Stimulated activated CD8-positive, alpha-beta memory T cell treated with anti-CD3 and anti-CD28 coated beads, Interleukin-4, amount 100 ng/mL, for 24 hours (primary cell): ENCODE measurements at places on chromosomes 4 and X.

GRCh38 chr4:1164040-1164439 lies 8.3 kb downstream of the SPON2 start:
- no peak for DNase-seq

GRCh38 chr4:37889849-37890800 lies 759 bp upstream of the TBC1D1 start:
- peak; percentile 10 for DNase-seq

- no peak for DNase-seq
These were observed 32.8 kb upstream of the MAML3 start for GRCh38 chr4:140186651-140187315.

- no peak for DNase-seq
These were observed 670.3 kb upstream of the FAM241A start for GRCh38 chr4:111475001-111475400.

DNA sequence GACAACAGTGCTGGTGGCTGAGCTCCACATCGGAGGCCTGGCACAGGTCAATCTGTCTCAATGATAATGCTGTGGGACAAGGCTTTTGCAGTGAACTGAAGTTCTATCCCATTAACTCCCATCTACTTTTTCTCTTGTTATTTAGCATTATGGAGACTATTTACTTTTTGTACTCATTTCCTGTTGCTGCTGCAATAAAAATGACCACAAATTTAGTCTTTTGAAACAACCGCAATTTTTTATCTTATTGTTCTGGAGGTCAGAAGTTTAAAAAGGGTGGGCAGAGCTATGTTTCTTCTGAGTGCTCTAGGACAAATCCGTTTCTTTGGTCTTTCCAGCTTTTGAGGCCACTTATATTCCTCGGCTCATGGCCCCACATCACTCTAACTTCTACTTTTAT lies 111.0 kb upstream of the PITX2 start:
- DNase-seq: no peak

DNA sequence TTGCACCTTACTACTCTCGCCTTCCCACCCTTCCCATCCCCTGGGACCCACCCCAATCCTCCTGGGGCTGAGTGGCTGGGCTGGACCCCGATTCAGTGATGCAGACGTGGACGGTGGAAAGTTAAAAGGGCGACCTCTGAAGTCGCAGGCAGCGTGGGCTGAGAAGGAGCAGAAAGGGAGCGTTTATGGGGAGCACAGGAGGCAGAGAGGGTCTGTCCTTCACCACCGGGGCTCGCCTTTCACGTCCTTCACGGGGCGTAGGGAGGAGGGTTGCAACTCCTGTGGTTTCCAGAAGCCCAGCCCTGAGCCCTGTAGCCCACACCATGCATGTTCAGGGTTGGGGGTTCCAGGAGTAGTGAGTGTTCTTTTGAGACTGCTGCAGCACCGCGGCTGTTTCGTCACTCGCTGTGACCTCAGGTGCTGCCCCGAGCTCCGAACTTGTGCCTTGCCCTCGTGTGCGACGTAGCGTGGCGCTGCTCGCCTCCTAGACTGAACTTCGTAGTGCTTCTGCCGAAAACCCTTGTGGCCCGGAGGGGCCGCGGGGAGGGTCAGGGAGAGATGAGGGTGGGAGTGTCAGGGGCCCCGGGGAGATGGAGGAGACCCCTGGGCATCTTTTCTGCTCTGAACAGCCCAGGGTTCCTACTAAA lies 1.6 kb downstream of the NHS start:
- DNase-seq: no peak

DNA sequence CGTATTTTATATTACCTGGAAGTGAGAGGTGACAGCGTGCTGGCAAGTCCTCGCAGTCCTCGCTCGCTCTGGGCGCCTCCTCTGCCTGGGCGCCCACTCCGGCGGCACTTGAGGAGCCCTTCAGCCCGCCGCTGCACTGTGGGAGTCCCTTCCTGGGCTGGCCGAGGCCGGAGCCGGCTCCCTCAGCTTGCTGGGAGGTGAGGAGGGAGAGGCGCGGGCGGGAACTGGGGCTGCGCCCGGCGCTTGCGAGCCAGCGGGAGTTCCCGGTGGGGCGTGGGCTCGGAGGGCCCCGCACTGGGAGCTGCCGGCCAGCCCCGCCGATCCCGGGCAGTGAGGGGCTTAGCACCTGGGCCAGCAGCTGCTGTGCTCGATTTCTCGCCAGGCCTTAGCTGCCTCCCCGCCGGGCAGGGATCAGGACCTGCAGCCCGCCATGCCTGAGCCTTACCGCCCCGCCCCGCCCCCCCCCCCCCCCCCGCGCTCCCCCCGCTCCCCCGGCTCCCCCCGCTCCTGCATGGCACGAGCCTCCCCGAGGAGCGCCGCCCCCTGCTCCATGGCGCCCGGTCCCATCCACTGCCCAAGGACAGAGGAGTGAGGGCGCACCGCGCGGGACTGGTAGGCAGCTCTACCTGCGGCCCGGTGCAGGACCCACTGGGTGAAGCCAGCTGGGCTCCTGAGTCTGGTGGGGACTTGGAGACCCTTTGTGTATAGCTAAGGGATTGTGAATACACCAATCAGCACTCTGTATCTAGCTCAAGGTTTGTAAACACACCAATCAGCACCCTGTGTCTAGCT lies 298.9 kb upstream of the MAGEB16 start:
- no peak for DNase-seq

DNA sequence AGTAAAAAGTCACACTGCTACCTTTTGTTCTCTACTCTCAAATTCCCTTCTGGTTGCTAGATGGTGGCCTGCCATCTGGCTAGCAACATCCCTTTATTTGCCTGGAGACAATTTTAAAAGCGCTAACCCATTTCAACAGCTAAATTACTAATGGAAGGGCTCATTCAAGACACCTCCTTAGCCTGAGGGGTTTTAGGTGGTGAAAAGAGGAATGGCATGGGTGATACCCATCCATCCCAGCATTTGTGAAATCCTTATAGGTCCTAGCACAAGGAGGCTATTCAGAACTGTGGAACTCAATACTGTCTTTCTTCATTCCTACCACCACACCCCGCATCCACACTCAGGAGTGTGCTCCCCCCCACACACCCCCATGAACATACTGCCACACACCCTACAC lies 33.5 kb downstream of the ARHGEF9 start:
- no peak for DNase-seq

- DNase-seq: no peak
These were observed 177.5 kb downstream of the ENOX2 start for GRCh38 chrX:130725519-130725918.

- no peak for DNase-seq
These were observed 2.2 kb upstream of the PLXNB3 start for GRCh38 chrX:153761863-153762262.

DNA sequence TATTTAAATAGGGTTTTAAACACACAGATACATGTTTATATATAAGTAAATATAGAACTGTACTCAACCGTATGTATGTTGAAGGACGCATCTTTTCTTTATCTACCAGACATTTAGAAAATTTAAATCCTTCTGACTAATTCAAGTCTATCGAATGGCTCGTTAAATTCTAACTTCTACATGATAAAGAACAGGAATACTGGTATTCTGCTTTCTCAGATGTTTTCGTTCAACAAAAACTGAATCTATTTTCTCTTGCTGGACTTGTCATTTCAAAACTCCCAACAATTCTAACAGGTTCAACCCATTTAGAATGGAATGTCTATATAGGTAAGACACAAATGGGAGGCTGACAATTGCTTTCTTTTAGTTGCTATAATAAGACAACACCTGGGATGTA lies 978.3 kb upstream of the ADGRL3 start:
- no peak for DNase-seq

DNA sequence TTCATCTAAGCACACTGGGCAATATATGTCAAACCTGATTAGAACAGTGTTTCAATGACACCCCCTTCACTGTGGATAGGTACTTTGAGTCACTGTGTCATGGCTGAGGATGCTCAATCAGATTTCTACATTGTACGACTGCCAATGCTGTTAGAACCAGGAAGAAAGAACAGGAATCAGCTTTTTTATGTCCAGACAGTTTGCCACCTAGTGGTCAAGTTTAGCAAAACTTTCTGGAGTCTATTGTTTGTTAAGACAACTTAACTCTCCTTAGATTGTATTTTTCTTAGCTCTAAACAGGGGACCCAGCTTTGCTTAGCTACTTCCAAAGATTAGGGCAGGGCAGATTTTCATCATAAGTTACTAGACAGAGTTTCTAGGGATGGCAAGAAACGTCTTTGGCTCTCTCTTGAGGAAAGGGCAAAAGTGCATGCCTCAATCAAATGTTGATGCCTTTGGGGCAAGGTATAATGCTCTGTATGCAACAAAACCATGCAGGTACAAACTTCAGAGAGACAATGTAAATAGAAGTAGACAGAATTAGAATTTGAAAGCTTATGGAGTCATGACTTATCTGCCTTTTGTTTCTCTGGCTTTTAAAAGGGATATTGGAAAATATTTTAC lies 40.5 kb upstream of the BMP3 start:
- no peak for DNase-seq

- DNase-seq: no peak
These were observed 79.7 kb downstream of the VMA21 start for GRCh38 chrX:151476604-151477303.

DNA sequence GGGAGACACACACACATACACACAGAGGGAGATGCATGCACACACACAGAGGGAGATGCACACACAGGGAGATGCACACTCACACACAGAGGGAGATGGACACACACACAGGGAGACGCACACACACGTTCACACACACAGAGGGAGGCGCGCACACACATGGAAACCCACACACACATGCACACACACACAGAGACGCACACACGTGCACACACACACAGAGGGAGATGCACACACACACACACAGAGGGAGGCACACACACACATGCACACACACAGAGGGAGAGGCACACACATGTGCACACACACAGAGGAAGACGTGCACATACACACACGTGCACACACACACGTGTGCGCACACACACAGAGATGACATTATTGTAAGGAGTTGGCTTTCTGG lies 79.1 kb downstream of the HMX1 start:
- no peak for DNase-seq

- no peak for DNase-seq
These were observed 83.8 kb upstream of the BMPR1B start for GRCh38 chr4:94673961-94674360.

DNA sequence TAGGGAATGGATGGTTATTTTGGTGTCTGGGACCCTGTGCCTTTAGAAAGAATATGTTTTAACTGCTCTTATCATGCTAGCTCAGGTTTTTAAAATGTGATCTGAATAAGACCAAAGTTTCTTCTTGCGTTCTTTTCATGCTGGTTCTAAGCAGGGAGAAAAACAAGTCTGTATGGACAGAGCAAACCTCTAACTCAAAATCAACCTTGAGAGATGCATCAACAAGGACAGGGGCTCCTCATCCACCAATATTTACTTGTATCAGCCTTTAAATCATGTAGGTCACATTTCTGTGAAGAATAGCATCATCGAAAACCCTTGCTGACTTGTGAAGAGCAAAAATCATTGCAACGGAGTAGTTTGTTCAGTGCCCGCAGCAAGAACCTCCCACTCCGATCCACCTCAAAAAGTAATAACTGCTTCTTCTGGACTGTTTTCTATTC lies 1.2 kb downstream of the ATP10D start:
- DNase-seq: no peak

GRCh38 chr4:70670332-70671014 lies 4.2 kb upstream of the JCHAIN start:
- no peak for DNase-seq

GRCh38 chrX:41529221-41529620 lies 82.1 kb downstream of the NYX start:
- DNase-seq: no peak

DNA sequence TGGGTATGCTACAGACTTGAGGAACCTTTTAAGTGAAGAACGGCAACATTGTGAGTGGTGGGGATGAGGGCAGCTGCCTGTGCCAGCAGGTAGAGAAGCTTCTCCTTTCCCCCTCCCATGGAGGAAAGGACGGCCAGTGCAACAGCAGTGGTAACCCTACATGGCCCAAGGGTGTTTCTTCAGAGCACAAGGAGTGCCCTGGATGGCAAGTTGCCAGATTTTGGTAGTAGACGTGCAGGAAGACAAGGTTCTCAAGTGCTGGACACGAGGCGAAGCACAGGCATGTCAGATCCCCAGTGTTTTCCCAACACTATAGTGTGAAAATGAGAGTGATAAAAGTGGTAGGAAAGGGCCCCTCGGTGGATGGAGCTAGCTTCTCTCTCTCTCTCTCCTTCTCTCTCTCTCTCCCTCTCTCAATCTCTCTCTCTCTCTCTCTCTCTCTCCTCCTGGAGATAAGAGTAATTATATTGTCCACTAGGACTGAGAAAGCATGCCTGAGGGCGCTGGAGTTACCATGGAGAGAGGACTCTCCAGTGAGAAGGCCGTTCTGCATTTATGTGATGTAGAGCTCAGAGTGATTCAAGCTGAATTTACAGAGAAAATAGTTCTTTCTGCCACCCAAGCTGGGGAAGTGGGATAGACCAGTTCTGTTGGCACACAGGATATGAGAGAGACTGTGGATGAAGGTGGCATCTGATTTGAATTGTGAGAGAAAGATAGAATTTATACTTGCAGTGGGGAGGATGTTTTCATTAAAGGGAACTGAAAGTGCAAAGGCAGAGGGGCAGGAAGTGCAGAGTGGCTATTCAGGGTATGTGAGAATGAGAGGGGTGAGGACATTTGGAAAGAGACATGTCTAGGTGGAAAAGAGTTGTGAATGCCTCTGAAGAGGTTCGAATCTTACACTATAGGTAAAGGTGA lies 25.7 kb upstream of the TRPC3 start:
- DNase-seq: no peak

- no peak for DNase-seq
These were observed 182.5 kb upstream of the GALNT7 start for GRCh38 chr4:172986114-172986513.

DNA sequence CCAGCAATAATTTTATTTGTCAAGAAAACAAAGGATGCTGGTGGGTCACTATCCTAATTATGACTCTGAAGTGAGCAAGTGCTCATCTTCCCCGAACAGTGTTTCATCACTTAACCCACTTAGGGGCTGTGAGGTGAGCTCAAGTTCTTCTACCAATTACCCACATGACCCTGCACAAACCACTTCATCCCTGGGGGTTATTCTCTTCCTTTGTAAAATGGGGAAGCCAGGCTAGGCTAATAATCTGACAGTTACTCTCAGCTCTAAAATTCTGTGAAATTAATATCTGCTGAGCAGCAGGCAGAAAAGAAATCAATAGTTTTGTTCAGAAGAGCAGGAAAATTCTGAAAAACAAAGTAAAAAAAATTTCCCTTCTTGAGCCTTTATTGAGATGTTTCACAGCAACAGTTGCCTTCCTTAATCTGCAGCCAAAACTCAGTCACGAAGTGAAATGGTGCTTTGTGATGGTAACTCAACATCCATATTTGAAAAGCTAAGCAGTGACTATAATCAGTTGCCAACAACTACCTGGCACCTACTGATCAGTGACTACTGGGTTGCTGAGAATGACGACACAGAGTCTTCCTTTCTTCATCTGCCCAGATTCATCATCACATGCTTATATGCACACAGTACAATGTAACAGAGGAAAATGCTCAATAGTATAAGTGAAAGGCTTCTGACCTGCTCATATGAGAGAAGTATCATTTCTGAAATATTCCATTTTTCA lies 24.1 kb downstream of the ATP8A1 start:
- DNase-seq: no peak

GRCh38 chr4:74534936-74535335 lies 90.0 kb downstream of the AREG start:
- DNase-seq: no peak

- DNase-seq: no peak
These were observed 50.6 kb upstream of the RAPGEF2 start for GRCh38 chr4:159052315-159052714.
